Karpas-422 (cell line): ENCODE measurements at places on chromosomes 13 and 19. TPM values are rescaled to one million over a fixed set of nuclear protein-coding genes. Genes with fewer than 3 reads are reported as not detected.

DNA sequence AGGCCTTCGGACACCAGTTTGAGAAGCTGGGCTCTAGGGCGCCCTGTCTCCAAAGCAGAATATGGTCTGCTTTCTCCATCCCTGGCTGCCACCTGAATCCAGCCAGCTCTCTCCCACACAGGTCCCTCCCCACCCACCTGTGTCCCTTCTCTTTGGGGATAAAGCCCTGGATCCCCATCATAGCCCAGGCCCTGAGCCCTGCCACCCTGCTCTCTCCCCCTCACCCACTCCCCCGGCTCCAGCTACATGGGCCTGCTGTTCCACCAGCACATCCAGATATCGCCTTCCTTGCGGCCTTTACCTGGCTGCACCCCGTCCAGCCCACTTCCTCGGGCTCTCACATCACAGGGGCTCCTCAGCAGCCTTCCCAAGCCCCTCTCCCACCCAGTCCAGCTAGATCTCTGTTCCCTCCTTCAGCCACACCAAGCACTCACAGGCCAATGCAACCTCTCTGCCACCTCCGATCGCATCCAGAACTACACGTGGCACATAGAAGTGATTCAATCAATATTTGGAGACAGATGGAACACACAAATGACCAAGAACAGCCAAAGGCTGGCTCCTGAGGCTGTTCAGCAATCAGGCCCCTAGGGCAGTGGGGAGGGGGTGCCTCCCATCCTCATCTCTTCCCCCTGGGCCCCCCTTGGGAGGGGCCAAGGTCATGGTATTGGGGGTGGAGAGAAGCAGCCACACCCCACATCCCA is 7.6 kb downstream of the AKT2 start:
- H3K4me3 ChIP-seq: no peak overlapping the region
- peaks cover 69% of the 10 kb centered on the region for H3K4me1 ChIP-seq
- no peak overlapping the region for H3K27ac ChIP-seq
- no peak for DNase-seq
- no peaks in the 10 kb centered on the region for H3K27me3 ChIP-seq
- peaks cover 6% of the 10 kb centered on the region; the same call in 1 of the 2 replicates for H3K36me3 ChIP-seq

- DNase-seq: no peak
- H3K4me3 ChIP-seq: no peak overlapping the region
- H3K27me3 ChIP-seq: no peaks in the 10 kb centered on the region
- peaks cover 8% of the 10 kb centered on the region for H3K4me1 ChIP-seq
- H3K36me3 ChIP-seq: no peaks in the 10 kb centered on the region
Measured at GRCh38 chr19:1750343-1751021, 2.8 kb upstream of the ONECUT3 start.

The ZNF470 gene
- total RNA-seq: not detected in 2 replicates

DNA sequence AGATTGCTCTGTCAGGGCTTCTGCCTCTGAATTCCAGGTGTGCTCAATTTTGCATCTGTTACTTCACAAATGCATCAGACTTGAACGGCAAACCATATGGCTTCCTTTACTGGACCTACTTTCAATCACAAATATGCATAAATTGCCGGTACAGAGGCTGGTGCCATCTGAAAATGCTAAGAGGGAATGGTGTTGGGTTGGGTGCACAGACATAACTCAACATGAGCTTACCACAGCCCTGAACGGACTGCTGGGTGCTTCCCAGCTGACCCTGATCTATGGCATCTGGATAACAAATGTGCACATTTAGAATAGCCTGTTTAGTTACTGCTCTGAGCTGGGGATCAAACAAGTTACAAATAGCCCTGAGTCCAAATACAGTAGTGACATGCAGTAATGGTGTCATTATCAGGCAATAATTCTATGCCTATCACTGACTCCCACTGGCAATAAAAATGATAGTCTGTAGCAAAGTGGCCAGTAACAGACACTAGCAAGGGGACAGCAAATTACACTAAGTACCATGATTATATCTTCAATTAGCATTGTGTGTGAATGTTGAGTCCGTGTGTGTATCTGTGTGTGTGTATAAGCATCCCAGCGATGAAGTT is 927.3 kb downstream of the DIAPH3 start:
- H3K27me3 ChIP-seq: no peaks in the 10 kb centered on the region
- no peak overlapping the region for H3K4me3 ChIP-seq
- H3K27ac ChIP-seq: no peak overlapping the region
- no peak for DNase-seq
- no peaks in the 10 kb centered on the region for H3K4me1 ChIP-seq
- H3K36me3 ChIP-seq: no peaks in the 10 kb centered on the region

- no peak for DNase-seq
- peaks cover 6% of the 10 kb centered on the region for H3K4me1 ChIP-seq
- no peaks in the 10 kb centered on the region for H3K36me3 ChIP-seq
- no peak overlapping the region for H3K27ac ChIP-seq
- no peak overlapping the region for H3K4me3 ChIP-seq
- H3K27me3 ChIP-seq: no peaks in the 10 kb centered on the region
Measured at GRCh38 chr13:79448413-79448812, 32.5 kb upstream of the NDFIP2 start.

DNA sequence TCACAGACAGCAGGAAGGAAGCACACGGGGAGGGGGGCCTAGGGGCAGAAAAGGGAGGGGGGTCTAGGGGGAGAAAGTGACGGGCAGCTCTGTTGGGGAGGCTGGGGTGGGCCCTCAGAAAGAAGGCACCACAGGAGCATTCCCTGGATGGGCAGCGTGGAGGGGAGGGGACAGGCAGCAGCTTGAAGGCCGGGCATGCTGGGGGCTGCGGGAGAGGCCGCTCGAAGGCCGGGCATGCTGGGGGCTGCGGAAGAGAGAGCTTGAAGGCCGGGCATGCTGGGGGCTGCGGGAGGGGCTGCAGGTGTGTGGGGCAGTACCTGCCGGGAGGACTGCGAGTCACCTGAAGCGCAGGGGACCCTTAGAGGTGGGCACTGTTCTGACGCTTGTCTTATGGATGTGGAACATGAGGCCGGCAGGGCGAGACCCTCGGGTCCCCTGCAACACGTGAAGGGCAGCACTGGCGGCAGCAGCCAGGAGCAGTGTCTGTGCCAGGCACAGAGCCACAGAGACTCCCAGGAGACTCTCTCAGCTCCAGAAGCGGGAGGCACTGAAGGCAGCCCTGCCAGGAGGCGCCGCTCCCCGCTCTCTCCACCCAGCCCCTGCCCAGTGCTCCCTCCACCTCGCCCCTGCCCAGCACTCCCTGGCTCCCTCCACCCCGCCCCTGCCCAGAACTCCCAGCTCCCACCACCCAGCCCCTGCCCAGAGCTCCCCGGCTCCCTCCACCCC is 13.3 kb downstream of the ZNF787 start:
- no peaks in the 10 kb centered on the region for H3K27me3 ChIP-seq
- H3K27ac ChIP-seq: no peak overlapping the region
- DNase-seq: no peak
- peaks cover under 1% of the 10 kb centered on the region; the same call in 1 of the 2 replicates for H3K36me3 ChIP-seq
- no peak overlapping the region for H3K4me3 ChIP-seq
